ENCODE measurements at places on chromosomes 12 and 14.

DNA sequence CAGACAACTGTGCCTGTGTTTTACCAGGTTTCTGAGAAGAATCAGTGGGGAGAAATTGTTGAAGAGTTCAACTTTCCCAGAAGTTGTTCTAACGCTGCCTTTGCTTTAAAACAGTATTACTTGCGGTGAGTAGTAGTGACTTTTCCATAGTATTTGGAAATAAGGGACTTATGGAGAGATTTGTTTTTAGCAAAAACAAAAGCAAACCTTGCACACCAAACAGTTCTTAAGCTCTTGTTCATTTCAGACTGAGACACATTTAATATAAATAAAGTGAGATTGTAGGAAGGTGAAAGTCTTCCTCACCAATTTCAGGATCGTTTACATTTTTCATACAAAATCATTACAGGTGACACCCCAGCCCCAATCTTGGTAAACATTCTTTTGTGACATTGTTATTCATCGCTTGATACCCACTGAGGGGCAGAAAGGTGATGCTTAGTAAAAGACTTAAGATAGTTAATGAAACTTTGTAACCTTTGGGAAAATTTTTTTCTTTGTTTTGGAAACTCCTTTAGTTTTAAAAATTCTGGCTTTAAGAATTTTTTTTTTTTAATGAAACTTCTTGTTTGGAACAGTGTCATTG, 1.8 kb downstream of the ARID2 start:
- DNase-seq = no peak

DNA sequence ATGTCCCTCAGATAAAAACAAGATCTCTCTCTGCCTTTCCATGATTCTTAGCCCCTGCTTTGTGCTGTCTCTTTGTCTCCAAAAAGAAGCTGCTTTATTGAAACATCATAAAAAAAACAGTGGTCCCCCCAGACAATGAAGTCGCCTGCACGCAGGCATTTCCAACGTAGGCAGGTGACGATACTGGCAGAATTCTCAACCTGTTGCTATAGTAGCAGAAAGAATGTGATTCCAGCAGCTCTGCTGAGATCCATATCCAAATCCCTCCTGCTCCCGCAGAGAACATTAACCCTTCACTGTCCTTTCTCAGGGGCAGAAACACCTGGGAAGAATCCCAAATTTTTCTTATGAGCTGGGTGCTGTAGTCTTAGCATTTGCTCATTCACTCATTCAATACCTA, 84.8 kb downstream of the STON2 start:
- DNase-seq = no peak

- no peak for DNase-seq
These were observed 16.7 kb upstream of the AQP2 start for GRCh38 chr12:49933796-49934195.

GRCh38 chr12:75706786-75707605, 195.6 kb upstream of the KRR1 start:
- DNase-seq = no peak

- DNase-seq = no peak
These were observed 226.4 kb upstream of the CAND1 start for GRCh38 chr12:67042697-67043131.

GRCh38 chr14:102768223-102769048, 8.8 kb upstream of the TRAF3 start:
- no peak for DNase-seq

All from uterus (tissue), 4 donors.